ENCODE measurements at places on chromosomes 4 and X. TPM values are rescaled to one million over a fixed set of nuclear protein-coding genes. Genes with fewer than 3 reads are reported as not detected.

ZNF275 gene
- total RNA-seq: 8.5 TPM

FREM3 gene
- total RNA-seq: not detected

MMRN1 gene
- not detected for total RNA-seq

ATP1B4 gene
- total RNA-seq: not detected

UVSSA gene
- total RNA-seq: 33.9 TPM

DUSP9 gene
- 0.61 TPM for total RNA-seq

F8A2 gene
- not detected for total RNA-seq

TCEANC gene
- total RNA-seq: 6.3 TPM

BST1 gene
- not detected for total RNA-seq

ASB5 gene
- not detected for total RNA-seq

RP2 gene
- total RNA-seq: 10.7 TPM

HPSE gene
- 1.8 TPM for total RNA-seq

CSN1S1 gene
- total RNA-seq: not detected

TRO gene
- 236 TPM for total RNA-seq

DGKK gene
- total RNA-seq: not detected

UCP1 gene
- total RNA-seq: not detected

Data from glutamatergic neuron (in vitro differentiated cells).